Activated naive CD4-positive, alpha-beta T cell treated with anti-CD3 and anti-CD28 coated beads for 36 hours (primary cell): ENCODE measurements at places on chromosomes 1 and 21. TPM values are rescaled to one million over a fixed set of nuclear protein-coding genes. Genes with fewer than 3 reads are reported as not detected.

Gene TMOD4
- total RNA-seq = 1.1 TPM

Gene BATF3
- 26.7 TPM for total RNA-seq

Gene PLA2G5
- not detected for total RNA-seq

Gene KLF18
- not detected for total RNA-seq

Gene LRRC7
- total RNA-seq = not detected

Gene C1orf50
- 4.7 TPM for total RNA-seq

Gene ZNF697
- total RNA-seq = 0.41 TPM

Gene PODN
- not detected for total RNA-seq

Gene CBR1
- total RNA-seq = 30.4 TPM

Gene CHI3L1
- 0.24 TPM for total RNA-seq

Gene S100A2
- 0.74 TPM for total RNA-seq

Gene INTS3
- total RNA-seq = 39.3 TPM

Gene CCDC185
- not detected for total RNA-seq

Gene CD1C
- total RNA-seq = 0.37 TPM

Gene SLC45A3
- total RNA-seq = 0.15 TPM

Gene SHISA4
- total RNA-seq = not detected

Gene LRRN2
- total RNA-seq = not detected

Gene ATP5PB
- 324 TPM for total RNA-seq
